Smooth muscle cell of trachea (primary cell): ENCODE measurements at places on chromosomes 5 and 9. TPM values are rescaled to one million over a fixed set of nuclear protein-coding genes. Genes with fewer than 3 reads are reported as not detected.

CCT5 gene
- total RNA-seq, result 307 and 516 TPM in 2 replicates

HAUS6 gene
- 11.2 and 16.6 TPM in 2 replicates for total RNA-seq

QRFP gene
- not detected in 2 replicates for total RNA-seq

IL9 gene
- not detected in 2 replicates for total RNA-seq

SLC6A19 gene
- not detected in 2 replicates for total RNA-seq

GAPVD1 gene
- 51.3 and 59.8 TPM in 2 replicates for total RNA-seq

GDA gene
- not detected in 2 replicates for total RNA-seq

SPINK1 gene
- total RNA-seq, result not detected in 2 replicates
